ENCODE measurements at places on chromosomes 4 and X.

DNA sequence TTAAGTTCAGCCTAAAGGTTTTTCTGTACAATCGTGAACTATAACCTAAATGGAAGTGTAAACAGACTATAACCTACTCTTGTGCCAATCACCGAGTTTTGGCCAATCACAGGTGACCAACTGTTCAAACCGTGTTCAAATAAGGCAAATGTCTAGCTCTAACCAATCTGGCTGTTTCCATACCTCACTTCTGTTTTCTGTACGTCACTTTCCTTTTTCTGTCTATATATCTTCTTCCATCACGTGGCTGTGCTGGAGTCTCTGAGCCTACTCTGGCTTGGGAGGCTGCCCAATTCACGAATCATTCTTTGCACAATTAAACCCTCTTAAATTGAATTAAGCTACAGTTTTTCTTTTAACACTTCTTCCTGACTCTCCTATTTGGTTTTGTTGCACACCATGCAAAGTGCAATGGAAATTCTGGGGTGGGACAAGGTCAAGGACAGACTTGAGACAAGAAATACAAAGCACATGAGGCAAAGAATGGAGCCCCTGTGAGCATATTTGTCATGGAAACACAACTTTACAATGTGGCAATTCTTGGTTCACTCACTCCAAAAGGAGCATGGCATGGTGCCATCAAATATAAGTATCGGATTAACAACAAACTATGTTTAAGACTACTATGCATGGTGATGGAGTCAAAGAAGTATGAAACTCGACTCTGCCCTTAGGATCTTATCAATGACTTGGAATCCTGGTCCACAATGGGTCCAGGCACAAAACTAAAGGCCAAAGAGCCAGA is 115.7 kb upstream of the FAM9B start:
- peak; percentile 35 for DNase-seq

DNA sequence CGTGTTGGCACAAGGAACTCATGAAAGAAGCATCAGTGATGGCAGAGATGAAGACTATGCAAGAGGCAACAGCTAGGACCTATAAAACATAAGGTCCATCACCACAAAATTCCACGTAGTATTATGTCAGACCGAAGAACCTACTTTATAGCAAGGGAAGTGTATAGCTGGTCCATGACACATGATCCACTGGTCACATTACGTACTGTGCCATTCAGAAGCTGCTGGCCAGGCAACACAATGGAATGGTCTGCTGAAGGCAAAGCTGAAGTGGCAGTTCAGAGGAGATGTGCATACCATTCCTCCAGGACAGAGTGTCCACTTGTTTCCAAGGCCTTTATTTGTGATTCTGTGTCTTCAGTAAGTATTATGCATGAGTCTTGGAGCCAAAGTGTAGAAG is 215.5 kb upstream of the UGT8 start:
- DNase-seq, result peak; percentile 31

DNA sequence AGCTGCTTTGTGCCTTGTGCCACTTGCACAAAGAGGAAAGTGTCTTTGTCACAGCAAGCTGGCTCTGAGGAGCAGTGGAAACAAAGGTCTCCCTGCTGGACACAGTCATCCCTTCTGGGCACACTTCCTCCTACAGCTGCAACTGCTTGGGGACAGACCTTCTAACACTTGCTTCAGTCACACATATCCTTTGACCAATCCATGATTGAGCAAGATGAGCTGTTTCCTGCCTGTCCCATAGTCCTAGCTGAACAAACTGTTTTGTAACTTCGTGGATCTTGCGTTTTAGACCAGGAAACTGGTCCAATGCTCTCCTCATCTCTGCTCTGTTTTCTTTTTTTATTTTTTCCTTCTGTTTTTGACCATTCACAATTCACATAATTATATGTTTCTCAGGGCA is 98.5 kb downstream of the RRAGB start:
- DNase-seq, result no peak

DNA sequence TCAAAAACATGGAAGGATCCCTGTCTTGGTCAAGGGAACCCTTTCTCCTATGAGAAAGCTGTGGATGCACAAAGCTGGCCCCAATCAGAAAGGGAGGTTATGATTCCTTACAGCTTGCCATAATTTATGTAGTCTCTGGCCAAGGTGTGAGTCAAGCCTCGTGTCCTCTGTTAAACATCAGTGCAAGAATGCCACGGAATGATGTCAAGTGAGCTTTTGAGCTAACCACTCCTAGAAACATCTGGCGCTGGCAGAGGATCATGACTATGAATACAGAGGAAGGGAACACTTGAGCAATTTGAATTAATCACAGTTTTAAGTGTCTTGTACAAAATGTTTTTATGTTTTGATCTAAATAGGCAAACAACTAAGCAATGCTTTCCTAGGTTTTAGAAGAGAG is 51.5 kb upstream of the RAP2C start:
- peak; percentile 94 for DNase-seq

DNA sequence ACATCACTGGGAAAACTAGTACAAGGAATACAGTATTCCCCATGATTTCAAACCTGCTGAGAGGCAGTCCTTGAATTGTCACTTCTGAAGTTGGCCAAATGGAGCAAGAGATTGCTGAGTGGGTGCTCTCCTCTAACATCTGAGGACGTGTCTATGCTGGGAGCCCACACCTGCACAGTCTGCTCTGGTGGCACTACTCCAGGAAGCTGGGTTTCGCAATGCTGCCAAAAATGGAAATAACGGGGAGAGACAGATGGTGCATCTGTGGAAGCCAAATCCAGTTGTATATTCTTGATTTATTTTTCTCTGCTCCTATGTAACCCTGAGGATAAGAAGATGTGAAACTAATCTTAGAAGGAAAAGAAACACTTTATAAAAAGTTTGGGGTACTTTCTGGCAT is 240.1 kb upstream of the CTSO start:
- no peak for DNase-seq

DNA sequence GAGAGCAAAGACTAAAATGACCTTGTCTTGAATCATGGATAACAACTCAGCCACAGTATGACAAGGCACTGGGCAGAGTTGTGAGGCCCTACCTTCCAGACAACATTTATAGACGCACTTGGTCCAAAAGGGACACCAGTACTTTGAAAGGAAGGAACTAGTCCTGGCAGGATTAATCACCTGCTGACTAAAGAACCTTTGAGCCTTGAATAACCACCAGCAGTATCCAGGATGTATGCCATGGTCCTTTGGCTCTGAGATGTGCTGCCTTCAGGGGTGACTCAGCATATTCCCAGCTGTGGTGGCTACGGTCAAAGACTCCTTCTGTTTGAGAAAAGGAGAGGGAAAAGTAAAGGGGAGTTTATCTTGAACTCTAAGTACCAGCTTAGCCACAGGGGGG is 118.1 kb upstream of the PRR32 start:
- no peak for DNase-seq

- DNase-seq, result no peak
These were observed 126.0 kb downstream of the CHRDL1 start for GRCh38 chrX:110669572-110669971.

GRCh38 chr4:1164956-1165545 is 7.3 kb downstream of the SPON2 start:
- no peak for DNase-seq

- DNase-seq, result peak; percentile 21
These were observed 235.4 kb downstream of the HNRNPD start for GRCh38 chr4:82138374-82138773.

- peak; percentile 33 for DNase-seq
These were observed 20.4 kb downstream of the WDR13 start for GRCh38 chrX:48617542-48618340.

DNA sequence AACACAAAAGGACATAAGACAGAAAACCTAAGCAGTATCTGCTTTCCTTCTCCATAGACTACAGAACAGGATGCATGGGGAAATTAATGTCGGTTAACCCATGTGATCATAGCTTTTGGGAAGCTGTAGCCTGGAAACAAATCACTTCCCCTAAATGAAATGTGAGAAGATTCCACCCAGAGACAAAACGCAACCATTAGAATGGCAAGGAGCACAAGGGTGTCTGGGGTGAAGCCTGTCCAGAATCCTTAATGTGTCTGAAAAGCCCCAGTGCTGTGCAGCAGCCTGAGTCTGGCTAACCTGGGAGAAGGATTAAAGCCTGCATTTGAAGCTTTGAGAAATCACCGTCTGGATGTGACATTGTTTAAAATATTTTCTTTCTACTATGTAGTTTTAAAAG is 213.3 kb downstream of the ANKRD50 start:
- no peak for DNase-seq

DNA sequence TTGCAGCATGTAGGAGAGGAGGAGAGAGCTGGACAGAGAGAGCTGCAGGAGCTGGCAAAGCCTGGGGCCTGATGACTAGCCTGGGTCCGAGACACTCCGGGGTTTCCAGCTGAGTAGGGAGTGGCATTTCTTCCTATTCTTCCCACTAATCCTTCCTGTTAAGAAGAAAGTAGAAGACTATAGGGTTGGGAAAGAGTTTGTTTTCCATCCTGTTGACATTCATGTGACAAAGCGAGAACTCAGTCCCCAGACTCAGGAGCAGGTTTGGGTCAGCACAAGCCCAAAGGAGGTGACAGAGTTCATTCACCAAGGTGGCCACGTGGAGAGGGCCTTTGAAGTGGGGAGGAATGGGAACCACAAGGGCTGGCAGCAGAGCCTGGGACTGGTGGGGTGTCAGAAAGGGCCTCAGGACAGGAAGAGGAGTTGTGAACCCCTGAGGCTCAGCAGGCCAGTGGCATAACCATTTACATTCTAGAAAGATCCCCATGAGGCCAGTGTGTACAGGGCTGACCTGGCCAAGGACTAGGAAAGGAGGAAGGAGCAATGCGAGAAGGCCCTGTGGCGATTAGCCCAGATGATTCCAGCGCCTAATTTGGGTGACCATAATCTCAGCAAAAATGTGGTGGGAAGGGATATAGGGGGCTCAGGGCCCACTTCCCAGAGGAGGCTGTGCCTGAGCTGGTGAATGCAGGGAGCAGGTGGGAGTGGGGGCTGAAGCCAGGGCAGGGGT is 3.3 kb upstream of the HAUS3 start:
- no peak for DNase-seq

GRCh38 chrX:34884817-34885216 is 57.8 kb upstream of the FAM47B start:
- peak; percentile 83 for DNase-seq

DNA sequence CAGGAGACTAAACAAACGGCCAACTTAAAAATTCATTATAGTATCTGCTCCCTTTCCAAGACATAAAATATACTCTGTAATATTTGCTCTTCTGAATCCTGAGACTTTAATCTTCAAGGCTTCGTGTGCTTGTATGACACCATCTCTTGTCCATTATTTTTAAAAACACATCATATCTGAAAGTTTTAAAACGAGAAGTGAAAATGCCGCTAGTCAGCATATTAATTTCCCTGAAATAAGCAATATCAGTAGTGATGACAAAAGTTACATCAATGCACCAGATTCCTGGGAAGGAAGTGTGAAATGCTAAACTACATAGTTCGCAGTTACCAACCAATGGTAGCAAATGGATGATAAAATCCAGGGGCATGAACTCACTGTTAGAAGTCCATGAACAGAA is 66.8 kb upstream of the EXOC1L start:
- no peak for DNase-seq

- no peak for DNase-seq
These were observed 373.5 kb upstream of the ARX start for GRCh38 chrX:25389266-25389665.

- peak; percentile 67 for DNase-seq
These were observed 23.0 kb upstream of the PGM2 start for GRCh38 chr4:37803348-37803973.

- peak; percentile 19 for DNase-seq
These were observed 224.2 kb downstream of the RCHY1 start for GRCh38 chr4:75289914-75290582.

DNA sequence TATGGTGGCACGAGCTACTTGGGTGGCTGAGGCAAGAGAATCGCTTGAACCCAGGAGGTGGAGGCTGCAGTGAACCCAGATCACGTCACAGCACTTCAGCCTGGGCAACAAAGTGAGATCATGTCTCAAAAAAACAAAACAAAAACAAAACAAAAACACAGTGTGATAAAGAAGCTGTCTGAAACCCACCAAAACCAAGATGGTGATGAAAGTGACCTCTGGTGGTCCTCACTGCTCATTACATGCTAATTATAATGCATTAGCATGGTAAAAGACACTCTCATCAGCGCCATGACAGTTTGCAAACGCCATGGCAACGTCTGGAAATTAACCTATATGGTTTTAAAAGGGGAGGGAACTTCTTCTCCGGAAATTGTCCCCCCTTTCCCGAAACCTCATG is 29.4 kb upstream of the OPHN1 start:
- DNase-seq, result peak; percentile 52

DNA sequence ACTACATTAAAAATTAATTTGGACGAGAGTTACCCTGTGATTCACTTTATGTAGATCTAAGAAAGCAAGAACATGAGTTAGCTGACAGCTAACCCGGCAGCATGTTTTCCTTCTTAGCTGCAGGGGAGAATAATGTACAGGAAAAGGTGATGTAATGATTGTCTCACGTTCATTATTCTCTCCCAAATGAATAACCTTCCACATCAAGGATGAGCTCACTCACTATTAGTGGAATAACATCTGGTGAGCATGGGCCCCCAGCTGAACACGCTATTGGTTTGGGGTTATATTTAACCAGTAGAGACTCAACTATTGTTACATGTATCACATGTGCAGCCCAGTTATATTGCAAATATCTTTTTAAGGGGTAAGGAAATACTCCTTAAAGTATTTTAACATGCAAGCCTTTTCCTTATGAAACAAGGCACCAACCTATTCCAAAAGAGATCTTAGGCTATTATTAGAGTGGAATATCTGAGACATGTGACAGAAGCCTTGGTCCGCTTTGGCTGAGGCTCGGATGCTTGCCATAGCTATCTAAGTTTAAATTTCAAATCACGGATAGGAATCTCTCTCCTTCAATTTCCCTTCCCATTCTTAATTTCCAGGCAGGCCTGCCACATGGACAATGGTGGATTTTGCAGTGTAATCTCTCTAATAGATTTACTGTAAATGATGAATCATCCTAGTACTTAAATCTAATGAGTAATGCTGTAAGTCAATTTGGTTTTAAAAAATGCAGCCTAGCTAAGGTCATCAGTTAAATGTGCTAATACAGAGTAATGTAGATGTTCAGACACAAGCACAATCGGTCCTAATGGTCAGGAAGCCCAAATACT is 99.0 kb upstream of the OTUD4 start:
- DNase-seq, result peak; percentile 92

GRCh38 chr4:15674926-15675325 is 6.7 kb upstream of the FAM200B start:
- DNase-seq, result no peak

DNA sequence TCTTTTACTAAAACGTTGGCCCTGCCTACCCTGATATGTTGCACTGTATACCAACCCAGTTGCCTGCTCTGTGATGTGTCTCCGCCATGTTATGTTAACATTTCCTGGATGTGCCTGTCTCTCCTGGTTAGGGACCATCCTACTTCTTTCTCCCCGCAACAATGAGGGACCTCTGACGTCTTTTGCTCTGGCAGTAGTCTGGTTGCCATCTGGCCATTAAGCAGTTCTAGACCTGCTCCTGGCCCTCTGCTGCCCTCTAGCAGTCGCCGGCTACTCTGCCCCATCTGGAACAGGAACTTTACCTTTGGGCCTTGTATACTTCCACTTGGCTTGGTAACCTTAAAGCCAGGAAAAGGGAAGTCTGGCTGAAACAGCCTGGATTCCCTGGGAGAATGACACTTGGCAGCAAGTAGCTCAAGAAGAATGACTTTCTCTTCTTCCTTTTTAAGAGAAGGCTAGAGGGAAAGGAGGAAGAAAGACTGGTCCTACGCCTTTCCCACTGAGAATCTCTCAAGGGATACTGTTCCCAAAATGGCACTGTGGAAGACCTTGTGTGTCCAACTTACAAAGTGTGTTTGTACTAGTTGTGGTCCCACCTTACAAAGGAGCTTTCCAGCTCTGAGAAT is 63.5 kb downstream of the GPC3 start:
- DNase-seq, result peak; percentile 26
